Amygdala (tissue), 56 donors: ENCODE measurements at places on chromosomes 16 and 17.
A peak's percentile ranks its signal among the peaks of the same experiment; 100 is the strongest.

- no peak for DNase-seq
These were observed 21.4 kb downstream of the ACTG1 start for GRCh38 chr17:81491181-81491581.

GRCh38 chr17:16915752-16916556, 56.0 kb downstream of the TNFRSF13B start:
- DNase-seq: peak; percentile 7

GRCh38 chr17:59160157-59161025, 4.8 kb downstream of the PRR11 start:
- no peak for DNase-seq

DNA sequence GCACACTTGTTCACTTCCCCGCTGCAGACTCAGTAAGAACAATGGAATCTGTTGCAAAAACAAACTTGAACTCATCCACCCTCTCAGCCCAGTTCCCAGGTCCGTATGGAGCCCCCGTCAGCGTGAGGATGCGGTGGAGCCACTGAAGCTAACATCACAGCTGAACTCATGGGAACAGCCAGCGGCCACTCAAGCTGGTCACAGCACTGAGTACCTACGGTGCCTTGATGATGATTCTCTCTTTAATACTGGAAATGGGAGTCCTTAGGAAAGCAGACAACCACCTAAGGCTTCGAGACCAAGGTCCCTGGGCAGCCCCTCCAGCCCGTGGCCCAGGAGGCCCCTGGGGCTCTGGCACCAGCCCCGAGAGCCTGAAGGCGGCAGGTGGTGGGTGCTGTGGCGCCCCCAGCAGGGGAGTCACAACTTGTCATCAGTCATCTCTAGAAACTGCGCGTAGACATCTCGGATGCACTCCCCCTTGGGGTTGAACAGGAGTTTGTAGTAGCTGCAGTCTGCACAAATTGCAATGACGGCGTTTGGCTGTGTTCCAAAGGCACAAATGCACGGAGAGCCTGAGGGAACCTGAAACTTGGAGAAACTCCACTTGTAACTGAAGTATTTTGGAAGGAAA, 31.0 kb upstream of the RHOT1 start:
- DNase-seq: no peak

DNA sequence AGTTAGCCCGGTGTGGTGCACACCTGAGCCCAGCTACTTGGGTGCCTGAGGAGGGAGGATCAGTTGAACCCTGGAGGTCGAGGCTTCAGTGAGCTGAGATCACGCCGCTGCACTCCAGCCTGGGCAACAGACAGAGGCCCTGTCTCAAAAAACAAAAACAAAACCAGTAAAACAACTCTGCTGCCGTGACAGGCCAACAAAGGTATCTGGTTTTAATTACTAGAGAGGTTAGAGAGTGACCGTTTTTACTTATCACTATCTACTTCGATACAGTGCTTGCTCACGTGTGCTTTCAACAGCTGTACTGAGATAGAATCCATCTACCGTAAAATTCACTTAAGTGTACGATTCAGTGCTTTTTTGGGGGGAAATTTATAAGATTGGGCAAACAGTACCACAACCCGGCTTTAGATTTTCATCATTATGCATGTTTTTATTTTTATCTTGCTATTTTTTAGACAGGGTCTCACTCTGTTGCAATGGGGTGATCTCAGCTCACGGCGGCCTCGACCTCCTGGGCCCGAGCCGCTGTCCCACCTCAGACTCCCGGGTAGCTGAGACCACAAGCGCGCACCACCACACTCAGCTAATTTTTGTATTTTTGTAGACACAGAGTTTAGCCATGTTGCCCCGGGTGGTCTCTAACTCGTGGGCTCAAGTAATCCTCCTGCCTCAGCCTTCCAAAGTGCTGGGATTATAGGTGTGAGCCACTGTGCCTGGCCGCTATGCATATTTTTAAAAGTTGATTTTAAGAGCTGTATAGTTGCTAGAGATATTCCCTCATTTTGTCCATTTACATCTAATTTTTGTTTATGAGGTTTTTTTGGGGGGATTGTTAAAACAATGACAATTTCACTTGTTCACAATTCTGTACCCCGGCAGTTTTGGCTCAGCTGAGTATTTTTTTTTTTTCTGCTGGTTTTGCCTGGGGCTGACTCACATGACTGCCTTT, 30.9 kb downstream of the SERPINF1 start:
- DNase-seq: no peak

DNA sequence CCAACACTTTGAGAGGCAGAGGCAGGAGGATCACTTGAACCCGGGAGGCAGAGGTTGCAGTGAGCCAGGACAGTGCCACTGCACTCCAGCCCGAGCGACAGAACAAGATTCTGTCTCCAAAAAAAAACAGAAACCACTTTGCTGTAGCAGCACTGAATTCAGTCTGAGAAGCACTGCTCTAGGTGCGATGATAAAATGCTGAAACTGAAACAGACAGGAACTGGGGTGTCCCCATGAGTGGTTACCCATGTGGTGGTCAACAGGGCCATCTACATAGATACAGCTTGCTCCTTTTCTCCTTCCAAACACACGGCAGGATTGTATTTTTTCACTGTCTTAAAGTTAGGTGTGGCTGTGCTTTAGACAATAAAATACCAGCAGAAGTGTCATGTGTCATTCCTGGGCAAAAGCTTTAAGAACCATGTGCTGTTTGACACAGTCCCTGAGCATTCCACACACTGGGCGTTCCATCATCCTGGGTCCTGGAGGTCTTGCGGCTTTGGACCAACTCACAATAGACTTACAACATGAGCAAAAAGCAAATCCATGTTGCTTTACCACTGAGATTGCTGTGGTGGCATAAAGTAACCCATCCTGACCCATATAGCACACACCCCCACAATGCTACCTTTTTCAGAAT, 11.5 kb downstream of the GAS7 start:
- DNase-seq: no peak

- no peak for DNase-seq
These were observed at the start of gene CMTM1 for GRCh38 chr16:66566051-66566901. TSS of gene CMTM1 (plus strand) at chr16:66566439. CDS start at chr16:66566514, 75 bp downstream.

DNA sequence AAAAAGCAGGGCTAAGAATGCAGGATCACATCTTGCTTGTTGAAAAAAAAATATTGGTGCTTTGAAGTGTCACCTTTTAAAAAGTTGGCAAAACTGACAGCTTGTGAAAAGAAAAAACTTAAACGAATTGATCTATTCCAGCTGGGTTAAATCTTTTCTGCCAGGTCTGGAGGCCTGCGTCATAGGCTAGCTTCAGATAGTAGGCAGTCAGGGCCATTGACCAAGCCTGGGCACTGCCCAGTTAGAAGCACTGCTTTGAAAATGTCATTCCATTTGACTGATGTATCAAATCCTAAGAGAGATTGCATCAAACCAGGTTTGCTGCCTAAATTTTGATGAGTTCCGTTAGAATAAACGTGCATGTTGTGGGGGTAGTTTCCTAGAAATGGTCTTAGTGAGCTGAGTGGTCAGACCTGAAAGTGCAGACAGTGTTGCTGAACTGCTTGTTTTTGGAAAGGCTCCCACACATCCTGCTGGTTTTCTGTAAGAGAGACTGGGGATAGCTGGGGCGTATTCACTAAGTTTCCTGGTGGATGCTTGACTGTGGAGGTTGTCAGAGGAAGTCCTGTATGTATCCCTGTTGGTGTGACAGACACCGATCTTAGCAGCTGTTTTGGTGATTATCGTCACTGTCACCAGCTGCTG, 38.8 kb downstream of the NUP88 start:
- no peak for DNase-seq
